ENCODE measurements at places on chromosomes 6 and 20. TPM values are rescaled to one million over a fixed set of nuclear protein-coding genes. Genes with fewer than 3 reads are reported as not detected.

- H3K4me1 ChIP-seq: peaks cover 27% of the 10 kb centered on the region
- peaks cover 16% of the 10 kb centered on the region for H3K36me3 ChIP-seq
- no peaks in the 10 kb centered on the region for H3K27me3 ChIP-seq
- no peak for DNase-seq
Measured at GRCh38 chr20:38131588-38132121, 33.4 kb downstream of the TGM2 start.

GRCh38 chr6:17780061-17780460 lies 73.3 kb upstream of the NUP153 start:
- no peaks in the 10 kb centered on the region for H3K4me1 ChIP-seq
- H3K36me3 ChIP-seq: peaks cover 100% of the 10 kb centered on the region
- H3K27ac ChIP-seq: no peak overlapping the region

GRCh38 chr20:4951299-4951698 lies 50.0 kb downstream of the SLC23A2 start:
- no peaks in the 10 kb centered on the region for H3K36me3 ChIP-seq
- no peak overlapping the region for H3K4me3 ChIP-seq
- H3K4me1 ChIP-seq: peaks cover 6% of the 10 kb centered on the region
- peak overlapping the region; percentile 22 for H3K27ac ChIP-seq

The UNC5CL gene
- 58.3 TPM for total RNA-seq

The RNASET2 gene
- 52.6 TPM for total RNA-seq

DNA sequence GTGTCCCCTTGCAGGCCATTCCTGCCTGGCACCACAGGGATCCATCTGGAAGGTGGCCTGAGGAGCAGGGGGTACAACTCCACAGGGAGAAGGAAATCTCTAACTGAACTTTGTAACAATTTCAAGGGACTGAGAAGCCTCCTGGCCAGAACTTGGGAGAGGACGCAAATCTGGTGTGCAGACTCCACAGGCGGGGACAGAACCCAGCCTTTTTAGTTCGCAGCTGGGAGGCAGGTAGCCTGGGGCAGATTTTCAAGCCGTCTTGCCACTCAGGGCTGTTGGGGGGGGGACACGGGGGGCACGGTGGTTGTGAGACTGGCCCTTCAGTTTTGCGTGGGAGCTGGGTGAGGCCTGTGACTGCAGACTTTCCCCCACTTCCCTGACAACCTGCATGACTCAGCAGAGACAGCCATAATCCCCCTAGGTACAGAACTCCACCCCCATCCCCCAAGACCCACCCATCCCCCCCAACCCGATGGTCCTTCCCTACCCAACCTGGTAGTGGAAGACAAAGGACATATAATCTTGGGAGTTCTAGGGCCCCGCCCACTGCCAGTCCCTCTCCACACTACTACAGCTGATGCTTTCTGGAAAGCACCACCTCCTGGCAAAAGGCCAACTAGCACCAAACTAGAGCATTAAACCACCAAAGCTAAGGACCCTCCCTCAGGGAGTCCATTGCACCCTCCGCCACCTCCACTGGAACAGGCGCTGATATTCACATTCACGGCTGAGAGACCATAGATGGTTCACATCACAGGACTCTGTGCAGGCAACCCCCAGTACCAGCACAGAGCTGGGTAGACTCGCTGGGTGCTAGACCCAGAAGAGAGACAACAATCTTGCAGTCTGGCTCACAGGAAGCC lies 3.0 kb upstream of the HUS1B start:
- no peaks in the 10 kb centered on the region for H3K27me3 ChIP-seq
- H3K4me3 ChIP-seq: no peak overlapping the region
- H3K4me1 ChIP-seq: peaks cover 34% of the 10 kb centered on the region
- no peak overlapping the region for H3K27ac ChIP-seq

GRCh38 chr6:129453073-129453472 lies 256.9 kb downstream of the ARHGAP18 start:
- no peaks in the 10 kb centered on the region for H3K36me3 ChIP-seq
- no peaks in the 10 kb centered on the region for H3K4me1 ChIP-seq
- no peaks in the 10 kb centered on the region for H3K27me3 ChIP-seq
- no peak overlapping the region for H3K4me3 ChIP-seq
- H3K27ac ChIP-seq: no peak overlapping the region

DNA sequence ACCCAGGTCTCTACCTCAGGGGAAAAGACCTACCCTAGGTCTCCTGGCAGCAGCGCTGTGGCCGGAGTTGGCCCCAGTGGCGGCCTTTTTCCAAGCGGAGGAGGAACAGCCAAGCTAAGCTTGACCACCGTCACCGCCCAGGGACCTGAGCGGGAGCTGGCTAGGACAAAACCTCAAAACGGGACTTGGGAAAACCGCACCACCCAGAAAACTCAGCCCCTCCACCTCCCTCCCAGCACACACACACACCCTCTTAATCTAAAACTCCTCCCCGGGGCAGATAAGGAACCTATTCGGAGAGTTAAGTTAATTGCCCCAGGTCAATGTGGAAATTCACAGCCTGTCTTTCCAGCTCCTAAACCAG lies 2.7 kb upstream of the TRERF1 start:
- peak overlapping the region; percentile 96 for H3K4me3 ChIP-seq
- H3K4me1 ChIP-seq: peaks cover 36% of the 10 kb centered on the region
- no peaks in the 10 kb centered on the region for H3K36me3 ChIP-seq
- H3K27me3 ChIP-seq: no peaks in the 10 kb centered on the region
- peak; percentile 76 for DNase-seq

The PTCRA gene
- total RNA-seq: not detected

The TSHZ2 gene
- total RNA-seq: 20.1 TPM

DNA sequence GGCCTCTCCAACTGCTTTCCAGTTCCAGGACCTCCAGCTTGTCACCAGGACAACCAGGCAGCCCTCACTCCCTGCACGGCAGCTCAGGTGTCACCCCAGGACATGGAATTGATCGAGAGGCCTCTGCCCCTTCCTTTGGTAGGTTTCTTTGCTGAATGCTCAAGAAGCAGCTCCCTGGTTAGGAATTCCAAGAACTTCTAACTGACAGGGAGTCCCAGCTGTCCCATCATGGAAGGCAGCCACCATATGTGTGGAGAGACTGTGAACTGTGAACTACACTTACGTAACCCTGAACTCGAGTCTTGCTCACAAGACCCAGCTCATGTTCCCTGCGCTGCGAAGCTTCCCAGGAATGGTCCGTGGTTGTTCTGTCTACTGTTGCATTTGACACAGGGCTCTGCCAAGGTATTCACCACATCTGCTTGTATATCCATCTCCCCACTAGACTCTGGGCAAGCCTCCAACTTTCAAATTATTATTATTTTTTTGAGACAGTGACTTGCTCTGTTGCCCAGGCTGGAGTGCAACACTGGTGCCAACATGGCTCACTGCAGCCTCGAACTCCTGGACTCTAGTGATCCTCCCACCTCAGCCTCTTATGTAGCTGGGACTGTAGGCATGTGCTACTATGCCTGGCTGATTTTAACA lies 35.7 kb downstream of the MGME1 start:
- no peak overlapping the region for H3K4me3 ChIP-seq
- no peak for DNase-seq
- H3K4me1 ChIP-seq: peaks cover 15% of the 10 kb centered on the region
- no peaks in the 10 kb centered on the region for H3K27me3 ChIP-seq
- H3K27ac ChIP-seq: no peak overlapping the region

- no peaks in the 10 kb centered on the region for H3K4me1 ChIP-seq
- H3K36me3 ChIP-seq: no peaks in the 10 kb centered on the region
- no peak for DNase-seq
- no peak overlapping the region for H3K27ac ChIP-seq
- no peak overlapping the region for H3K4me3 ChIP-seq
- no peaks in the 10 kb centered on the region for H3K27me3 ChIP-seq
Measured at GRCh38 chr6:44841829-44842228, 454.3 kb downstream of the CDC5L start.

DNA sequence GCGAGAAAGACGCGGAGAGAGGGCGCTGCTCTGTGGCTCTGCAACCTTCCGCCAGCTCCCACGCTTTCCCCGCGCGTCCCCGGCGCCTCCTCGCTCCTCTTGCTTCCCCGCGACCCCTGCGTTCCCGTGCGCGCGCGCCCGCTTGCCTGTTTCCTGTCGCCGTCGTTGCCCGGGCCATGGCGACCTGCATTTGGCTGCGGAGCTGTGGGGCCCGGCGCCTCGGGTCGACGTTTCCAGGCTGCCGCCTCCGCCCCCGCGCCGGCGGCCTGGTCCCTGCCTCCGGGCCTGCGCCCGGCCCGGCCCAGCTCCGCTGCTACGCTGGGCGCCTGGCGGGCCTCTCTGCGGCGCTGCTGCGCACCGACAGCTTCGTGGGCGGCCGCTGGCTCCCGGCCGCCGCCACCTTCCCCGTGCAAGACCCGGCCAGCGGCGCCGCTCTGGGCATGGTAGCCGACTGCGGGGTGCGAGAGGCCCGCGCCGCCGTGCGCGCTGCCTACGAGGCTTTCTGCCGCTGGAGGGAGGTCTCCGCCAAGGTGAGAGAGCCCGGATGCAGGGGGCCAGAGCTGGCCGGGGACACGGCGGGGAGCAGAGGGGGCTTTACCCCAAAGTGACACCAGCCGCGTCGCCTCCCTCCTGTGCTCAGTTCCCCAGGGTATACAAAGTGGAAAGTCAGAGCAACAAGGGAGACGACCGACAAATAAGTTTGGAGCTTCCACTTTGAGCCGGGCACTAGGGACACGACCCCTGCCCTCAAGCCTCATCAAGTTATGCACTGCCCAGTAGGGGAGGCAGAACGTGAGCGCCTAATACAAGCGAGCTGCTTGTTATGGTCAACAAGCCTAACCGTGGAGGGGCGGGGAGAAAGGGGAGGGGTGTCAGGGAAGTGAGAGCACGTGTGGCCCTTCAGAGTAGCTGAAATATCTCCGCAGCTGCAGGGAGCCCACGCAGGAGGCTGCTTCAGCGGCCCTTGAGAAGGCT lies at the start of gene ALDH5A1:
Gene ALDH5A1 (plus strand): TSS at position 149 of the 975 bp plus-strand sequence. CDS start 28 bp downstream, at position 177.
- H3K4me1 ChIP-seq: peaks cover 16% of the 10 kb centered on the region
- peak within 1 kb of the TSS; percentile 81 for H3K27ac ChIP-seq
- H3K27me3 ChIP-seq: no peaks in the 10 kb centered on the region
- DNase-seq: peak; percentile 91

The RBM39 gene
- 770 TPM for total RNA-seq

The FNDC11 gene
- not detected for total RNA-seq

DNA sequence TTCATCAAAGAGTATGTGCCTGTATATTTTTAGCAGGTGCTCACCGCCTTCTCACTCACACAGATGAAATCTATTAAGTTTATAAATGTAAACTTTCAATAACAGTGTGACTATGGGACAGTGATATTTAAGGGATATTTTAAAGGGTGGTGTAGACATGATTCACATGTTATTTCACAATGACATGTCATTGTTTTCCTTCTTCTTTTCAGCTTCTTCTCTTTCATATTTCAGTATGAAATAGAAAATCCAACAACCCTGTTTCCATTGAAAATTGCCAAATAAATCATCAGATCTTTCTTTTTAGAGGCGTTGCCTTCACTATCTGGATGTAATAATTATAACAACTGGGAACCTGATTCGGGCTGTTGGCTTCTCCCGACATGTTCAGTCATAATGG lies 54.8 kb downstream of the PFDN4 start:
- no peaks in the 10 kb centered on the region for H3K27me3 ChIP-seq
- H3K4me1 ChIP-seq: no peaks in the 10 kb centered on the region

- peaks cover 7% of the 10 kb centered on the region for H3K4me1 ChIP-seq
- H3K27me3 ChIP-seq: no peaks in the 10 kb centered on the region
- DNase-seq: no peak
- H3K27ac ChIP-seq: no peak overlapping the region
- H3K36me3 ChIP-seq: peaks cover 93% of the 10 kb centered on the region
Measured at GRCh38 chr20:41166201-41167117, 29.1 kb downstream of the PLCG1 start.

GRCh38 chr6:137731960-137732616 lies 135.0 kb upstream of the TNFAIP3 start:
- no peaks in the 10 kb centered on the region for H3K36me3 ChIP-seq
- no peak overlapping the region for H3K4me3 ChIP-seq
- DNase-seq: no peak
- H3K4me1 ChIP-seq: no peaks in the 10 kb centered on the region

GRCh38 chr6:17624396-17624795 lies 24.3 kb downstream of the FAM8A1 start:
- no peaks in the 10 kb centered on the region for H3K27me3 ChIP-seq
- H3K36me3 ChIP-seq: peaks cover 8% of the 10 kb centered on the region
- no peak overlapping the region for H3K4me3 ChIP-seq
- DNase-seq: no peak
- H3K4me1 ChIP-seq: no peaks in the 10 kb centered on the region

DNA sequence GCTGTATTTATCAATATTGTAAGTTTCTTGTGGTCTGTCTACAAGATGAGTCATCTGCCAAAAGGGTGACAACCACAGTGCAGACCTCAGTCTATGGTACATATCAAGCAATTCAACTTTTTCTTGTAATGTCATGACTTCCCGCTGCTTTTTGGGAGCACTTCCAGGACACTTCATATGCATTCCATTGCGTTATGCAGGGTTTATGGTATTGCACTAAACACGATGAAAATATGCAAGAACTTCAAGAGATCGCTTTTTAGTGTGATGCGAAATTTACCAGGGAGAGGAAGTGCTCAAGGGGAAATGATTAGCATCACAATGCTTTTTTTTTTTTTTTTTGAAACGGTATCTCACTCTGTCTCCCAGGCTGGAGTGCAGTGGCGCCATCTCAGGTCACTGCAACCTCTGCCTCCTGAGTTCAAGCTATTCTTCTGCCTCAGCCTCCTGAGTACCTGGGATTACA lies 166.5 kb downstream of the TFAP2A start:
- peaks cover 4% of the 10 kb centered on the region for H3K27me3 ChIP-seq
- no peak for DNase-seq
- H3K27ac ChIP-seq: no peak overlapping the region
- no peaks in the 10 kb centered on the region for H3K36me3 ChIP-seq
- no peaks in the 10 kb centered on the region for H3K4me1 ChIP-seq

GRCh38 chr20:18313411-18313810 lies 25.1 kb downstream of the ZNF133 start:
- no peak overlapping the region for H3K4me3 ChIP-seq
- H3K27ac ChIP-seq: no peak overlapping the region
- peaks cover 72% of the 10 kb centered on the region for H3K36me3 ChIP-seq
- DNase-seq: no peak
- no peaks in the 10 kb centered on the region for H3K27me3 ChIP-seq
